ENCODE measurements at places on chromosomes 16 and 17.

DNA sequence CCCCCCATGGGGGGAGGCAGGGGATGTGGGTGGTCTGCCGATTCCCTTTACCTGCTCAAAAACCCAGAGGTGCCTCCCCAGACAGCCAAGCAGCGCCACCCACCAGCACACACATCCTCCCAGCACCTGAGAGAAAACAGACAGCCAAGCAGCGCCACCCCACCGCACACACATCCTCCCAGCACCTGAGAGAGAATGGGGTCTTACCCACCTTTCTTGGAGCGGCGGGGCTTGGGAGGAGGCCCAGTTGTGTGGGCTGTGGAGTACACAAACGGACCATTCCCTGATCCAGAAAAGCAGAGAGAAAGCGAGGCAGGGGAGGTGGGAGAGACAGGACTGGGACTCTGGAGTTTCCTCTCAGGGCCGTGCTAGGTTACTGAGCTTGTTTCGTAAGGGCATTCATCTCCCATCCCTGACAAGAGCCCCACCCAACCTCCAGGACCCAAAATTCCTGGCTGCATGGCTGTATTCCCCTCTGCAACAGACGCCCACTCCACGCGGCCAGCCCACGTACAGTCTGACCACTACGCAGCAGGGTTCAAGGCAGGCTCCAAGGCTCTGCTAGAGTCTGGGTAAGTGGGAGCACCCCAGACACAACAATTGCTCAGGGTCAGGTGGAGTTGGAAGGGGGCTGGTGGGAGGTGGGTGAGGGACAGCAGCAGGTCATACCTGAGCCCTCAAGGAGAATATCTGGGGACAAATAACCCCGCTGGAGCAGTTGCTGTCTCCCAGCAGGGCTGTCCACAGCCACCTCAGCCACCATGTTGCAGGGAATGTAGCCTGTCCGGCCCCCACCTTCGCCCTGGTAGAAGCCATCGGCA is 22.3 kb downstream of the TSPOAP1 start:
- no peak for DNase-seq

GRCh38 chr17:37368577-37368976 is 7.2 kb upstream of the C17orf78 start:
- no peak for DNase-seq

- DNase-seq, result no peak
Observed at GRCh38 chr17:76048025-76048605, 21.0 kb upstream of the EVPL start.

- no peak for DNase-seq
Observed at GRCh38 chr17:82022310-82022980, at the start of gene CENPX. TSS of gene CENPX (minus strand) at chr17:82022878. CDS start at chr17:82022861, 17 bp downstream.

DNA sequence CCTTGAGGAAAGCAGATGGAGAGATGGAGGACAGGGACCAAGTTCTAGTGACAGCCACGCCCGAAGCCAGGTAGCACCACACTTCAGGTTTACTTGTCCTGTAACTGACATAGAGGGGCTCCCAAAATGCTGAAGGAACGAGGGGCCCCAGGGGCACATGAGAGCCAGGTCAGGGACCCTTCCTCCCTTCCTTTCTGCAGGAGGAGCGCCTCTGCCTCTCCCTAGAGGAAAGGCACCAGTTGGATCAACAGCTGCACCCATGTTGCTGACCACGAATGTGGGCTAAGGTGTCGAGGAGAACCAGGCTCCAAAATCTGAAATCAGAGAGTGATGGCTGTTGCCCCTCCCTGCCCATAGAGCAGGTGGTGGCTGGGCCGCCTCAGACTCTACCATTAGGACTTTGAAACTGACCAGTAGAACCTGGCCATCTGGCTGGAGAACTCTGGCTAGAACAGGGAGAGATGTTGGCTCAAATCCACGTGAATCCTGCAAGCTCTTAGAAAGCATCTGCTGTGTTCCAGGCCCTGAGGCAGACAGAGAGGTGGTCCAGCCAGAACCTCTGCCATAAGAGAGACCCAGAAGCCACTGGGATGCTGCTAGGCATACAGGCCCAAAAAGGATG is 218.8 kb downstream of the KATNIP start:
- DNase-seq, result no peak

GRCh38 chr16:71311553-71312158 is 22.5 kb upstream of the CMTR2 start:
- DNase-seq, result no peak

DNA sequence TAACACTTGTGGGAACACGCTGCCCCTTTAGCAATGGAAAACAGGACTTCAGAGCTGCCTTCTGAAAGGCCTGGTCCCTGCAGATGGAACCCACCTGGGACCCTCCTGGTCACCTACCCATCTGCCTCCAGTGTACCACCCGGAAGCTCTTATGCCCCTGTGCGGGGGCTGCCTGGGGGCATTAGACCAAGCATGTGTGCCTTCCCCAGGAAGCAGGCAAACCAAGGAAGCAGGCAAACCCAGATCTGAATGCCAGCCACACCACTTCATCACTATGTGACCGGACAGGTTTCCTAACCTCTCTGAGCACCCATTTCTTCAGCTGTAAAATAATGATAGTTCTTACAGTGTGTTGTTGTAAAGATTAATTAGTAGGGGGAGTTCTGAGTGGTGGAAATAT is 20.8 kb upstream of the LRRC37A3 start:
- DNase-seq, result no peak

- DNase-seq, result no peak
Observed at GRCh38 chr17:4934173-4934979, 2.3 kb downstream of the GP1BA start.

DNA sequence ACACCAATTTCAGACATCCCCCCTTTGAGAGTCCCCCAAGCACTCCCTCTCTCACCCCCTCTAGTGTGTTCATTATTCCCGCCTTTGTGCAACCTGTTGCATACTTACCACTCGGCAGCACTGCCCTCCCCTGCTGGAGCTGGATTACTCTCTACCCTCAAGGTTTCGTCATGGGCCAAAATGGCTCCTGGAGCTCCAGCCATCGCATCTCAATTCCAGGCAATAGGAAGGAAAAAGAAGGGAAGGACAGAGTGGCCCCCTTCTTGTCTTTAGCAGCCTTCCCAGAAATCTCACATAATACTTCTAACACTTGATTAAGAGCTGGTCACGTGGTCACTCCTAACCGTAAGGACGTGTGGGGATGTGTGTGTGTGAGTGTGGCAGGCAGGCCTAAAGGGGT is 20.2 kb downstream of the TMEM186 start:
- no peak for DNase-seq

GRCh38 chr17:72693151-72693878 is 399.2 kb downstream of the SLC39A11 start:
- DNase-seq, result no peak

GRCh38 chr16:12160815-12161550 is 184.4 kb downstream of the SNX29 start:
- DNase-seq, result no peak

GRCh38 chr16:49652456-49653172 is 203.3 kb downstream of the ZNF423 start:
- no peak for DNase-seq

GRCh38 chr17:56637254-56637653 is 43.8 kb downstream of the NOG start:
- DNase-seq, result no peak

GRCh38 chr16:77335652-77336234 is 99.1 kb downstream of the ADAMTS18 start:
- no peak for DNase-seq

All from stimulated activated CD8-positive, alpha-beta memory T cell treated with anti-CD3 and anti-CD28 coated beads, Interleukin-7, amount 100 ng/mL, for 1 hour (primary cell).